GM12892 (cell line): ENCODE measurements at places on chromosomes 7 and 10.
A peak's percentile ranks its signal among the peaks of the same experiment; 100 is the strongest.

- no peak for DNase-seq
Measured at GRCh38 chr10:127913368-127913759, 6.5 kb downstream of the PTPRE start.

GRCh38 chr10:62699148-62699547 lies 105.4 kb upstream of the ADO start:
- DNase-seq, result no peak

DNA sequence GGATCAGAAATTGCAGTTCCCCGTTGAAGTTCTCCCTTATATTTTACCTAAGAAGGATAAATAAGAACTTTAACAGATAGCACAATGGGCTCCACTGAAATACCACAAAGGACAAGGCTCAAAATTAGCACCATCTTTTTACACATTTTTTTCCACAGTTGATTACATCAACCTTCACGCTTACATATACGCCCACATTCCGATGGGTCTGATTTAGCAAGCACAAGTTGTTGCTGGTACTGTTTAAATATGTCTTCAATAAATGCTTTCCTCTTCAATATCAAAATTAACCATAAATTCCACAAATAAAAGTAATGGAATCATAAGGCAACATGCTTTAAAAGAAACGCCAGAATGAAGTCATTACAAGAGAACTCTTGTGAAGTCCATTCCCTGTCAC lies 79.5 kb downstream of the NEBL start:
- no peak for DNase-seq

DNA sequence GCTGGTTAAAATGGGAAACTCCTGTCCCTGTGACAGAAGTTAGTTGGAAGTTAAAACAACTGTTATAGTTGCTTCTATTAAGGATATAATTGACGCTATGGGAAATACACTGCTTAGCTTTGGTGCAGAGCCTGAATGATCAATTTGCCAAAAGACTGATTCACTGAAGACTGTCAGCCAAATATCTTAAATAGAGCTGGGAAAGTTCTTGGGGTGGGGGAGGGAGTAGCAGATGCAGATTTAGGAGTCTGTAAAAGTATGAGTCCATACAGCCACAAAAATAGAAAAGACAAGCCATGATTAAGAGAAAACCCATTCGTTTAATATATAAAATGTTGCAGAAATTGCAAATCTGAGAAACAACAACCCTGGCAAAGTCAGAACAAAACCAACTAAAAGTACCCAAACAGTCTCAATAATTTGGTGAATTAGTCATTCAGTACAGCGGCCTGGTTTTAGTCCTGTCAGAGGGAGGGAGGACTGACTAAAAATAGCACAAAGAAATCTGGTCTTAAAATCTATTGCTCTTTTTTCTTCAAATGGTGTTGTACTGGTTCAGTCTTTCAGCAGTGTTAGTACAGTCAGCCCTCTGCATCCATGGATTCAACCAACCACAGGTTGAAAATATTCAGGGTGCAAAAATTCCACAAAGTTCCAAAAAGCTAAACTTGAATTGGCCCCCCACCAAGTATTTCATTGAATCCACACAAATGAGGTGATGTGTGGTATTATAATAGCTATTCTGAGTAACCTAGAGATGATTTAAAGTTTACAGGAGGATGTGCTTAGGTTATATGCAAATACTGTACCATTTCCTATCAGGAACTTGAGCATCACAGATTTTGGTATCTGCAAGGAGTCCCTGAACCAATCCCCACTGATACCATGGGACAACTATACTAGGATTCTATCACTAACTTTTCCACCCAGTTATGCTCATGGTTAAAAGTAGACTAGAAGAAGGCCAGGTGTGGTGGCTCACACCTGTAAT lies 30.0 kb downstream of the STK17A start:
- DNase-seq, result no peak

DNA sequence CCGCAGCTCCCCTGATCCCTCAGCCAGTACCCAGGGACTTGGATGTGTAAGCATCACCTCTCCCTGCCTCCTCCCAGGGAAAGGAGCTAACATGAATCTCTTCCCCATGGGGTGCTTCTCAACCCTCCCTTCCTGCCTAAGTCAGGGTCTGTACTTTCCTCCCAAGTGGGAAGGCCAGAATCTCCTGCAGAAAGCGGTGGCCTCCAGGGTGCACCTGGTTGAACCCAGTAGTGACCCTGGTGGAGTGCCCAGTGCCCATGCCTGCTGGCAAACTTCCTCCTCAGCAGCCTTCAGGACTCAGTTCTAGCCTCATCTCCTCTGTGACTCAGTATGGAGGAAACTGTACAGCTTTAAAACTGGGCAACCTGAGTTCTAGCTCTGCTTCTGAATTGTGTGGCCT lies 2.8 kb upstream of the LOXL4 start:
- DNase-seq, result no peak

- no peak for DNase-seq
Measured at GRCh38 chr10:31697271-31698180, 231.1 kb downstream of the ARHGAP12 start.

DNA sequence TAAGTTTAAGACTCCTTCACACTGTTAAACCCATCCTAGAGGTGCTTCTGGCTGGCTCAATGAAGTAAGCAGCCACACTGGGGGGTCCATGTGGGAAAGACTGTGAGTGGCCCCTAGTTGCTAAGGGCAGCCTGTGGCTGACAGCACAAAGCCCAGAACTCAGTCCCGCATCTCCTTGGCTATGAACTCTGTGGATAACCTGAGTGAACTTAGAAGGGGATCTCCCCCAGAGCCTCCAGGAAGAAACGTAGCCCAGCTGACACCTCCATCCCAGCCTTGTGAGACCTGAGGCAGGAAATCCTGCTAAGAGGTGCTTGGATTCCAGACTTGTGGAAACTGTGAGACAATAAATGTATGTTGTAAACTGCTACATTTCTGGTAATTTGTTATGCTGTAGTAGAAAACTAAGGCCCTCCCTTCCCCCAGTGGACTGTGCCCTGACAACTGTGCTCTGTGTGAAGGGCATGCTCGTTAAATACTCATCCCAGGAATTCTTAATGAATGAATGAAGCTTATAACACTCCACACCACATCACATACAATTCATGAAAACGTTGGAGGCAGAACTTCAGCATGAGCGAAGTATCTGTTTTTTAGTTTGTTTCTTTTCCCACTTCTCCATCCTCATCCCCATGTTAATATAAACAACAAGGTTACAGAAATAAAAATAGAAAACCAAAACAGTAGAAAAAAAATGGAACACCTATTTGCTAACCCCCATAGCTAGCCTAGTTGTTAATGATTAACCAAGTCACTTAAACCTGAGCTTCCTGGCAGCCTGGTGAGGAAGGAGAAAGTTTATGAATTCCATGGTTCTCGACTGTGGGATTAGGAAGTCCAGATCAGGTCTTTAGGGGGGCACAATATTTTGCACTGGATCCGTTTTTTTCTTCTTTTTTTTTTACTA lies 36.8 kb upstream of the AOAH start:
- DNase-seq, result no peak

GRCh38 chr10:114486938-114487814 lies 82.9 kb upstream of the AFAP1L2 start:
- DNase-seq, result no peak

DNA sequence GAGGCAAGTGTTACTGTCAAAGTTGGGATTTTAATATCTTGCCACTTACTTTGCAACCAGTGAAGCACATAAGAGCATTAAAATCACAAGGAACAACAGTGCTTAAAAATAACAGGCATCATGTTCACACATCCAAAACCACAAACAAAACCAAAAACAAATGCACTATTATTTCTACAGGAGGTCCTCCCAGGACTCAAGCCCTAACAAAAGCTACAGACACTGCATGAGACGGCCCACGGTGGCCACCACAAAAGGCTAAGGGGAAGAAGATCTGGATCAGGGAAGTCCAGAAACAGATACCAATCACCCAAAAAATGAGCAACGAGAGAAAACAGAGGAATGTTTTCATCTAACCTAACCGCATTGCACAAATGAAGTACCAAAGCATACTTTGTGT lies 158.4 kb downstream of the ZMYND11 start:
- DNase-seq, result no peak

GRCh38 chr7:145543242-145543641 lies 573.4 kb upstream of the CNTNAP2 start:
- DNase-seq, result no peak

GRCh38 chr10:14024329-14025202 lies 306.2 kb downstream of the FRMD4A start:
- DNase-seq, result no peak

GRCh38 chr10:71717056-71717455 lies 2.5 kb downstream of the C10orf105 start:
- no peak for DNase-seq

- DNase-seq, result no peak
Measured at GRCh38 chr10:132036153-132036886, 29.4 kb upstream of the JAKMIP3 start.

GRCh38 chr7:77944183-77945182 lies 145.9 kb downstream of the PHTF2 start:
- no peak for DNase-seq

GRCh38 chr10:48449501-48450232 lies 143.2 kb downstream of the MAPK8 start:
- DNase-seq, result no peak

DNA sequence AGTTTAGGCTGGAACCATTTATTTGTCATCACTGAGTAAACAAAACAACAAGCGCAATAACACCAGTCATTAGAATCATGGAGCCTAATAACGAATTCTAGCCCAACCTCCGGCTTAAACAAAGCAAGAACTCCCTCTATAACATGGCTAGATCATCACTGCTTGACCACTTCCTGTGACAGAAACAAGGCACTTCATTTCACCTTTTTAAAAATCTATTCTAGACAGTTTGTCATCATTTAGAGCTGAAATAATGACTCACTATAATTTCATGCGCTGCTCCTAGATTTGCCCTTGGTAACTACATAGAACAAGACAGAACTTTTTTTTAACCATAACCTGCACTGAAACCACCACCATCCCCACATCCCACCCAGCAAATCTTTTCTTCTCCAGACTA lies 81.3 kb downstream of the OSBPL3 start:
- DNase-seq, result no peak

DNA sequence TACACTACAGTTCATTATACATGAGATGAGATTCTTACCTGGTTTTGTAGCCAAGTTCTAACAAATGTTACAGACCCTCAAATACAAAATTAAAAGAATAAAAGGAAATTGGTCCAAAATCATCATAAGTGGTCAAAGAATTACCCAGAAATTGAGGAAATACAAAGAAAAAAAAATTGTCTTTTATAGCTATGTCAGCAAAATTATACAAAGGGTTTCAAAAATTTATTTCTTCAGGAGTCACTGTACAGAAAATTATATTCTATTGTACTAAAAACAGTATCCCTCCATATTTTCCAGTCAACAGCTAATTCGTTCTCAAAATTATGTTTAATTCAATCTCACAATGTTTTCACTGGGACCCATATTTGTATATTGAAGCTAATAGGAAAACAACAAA lies 14.3 kb downstream of the PPP1R3A start:
- DNase-seq, result no peak

GRCh38 chr7:30238721-30239441 lies 45.5 kb upstream of the ZNRF2 start:
- DNase-seq, result no peak

GRCh38 chr7:50121286-50121685 lies 28.2 kb upstream of the ZPBP start:
- no peak for DNase-seq

DNA sequence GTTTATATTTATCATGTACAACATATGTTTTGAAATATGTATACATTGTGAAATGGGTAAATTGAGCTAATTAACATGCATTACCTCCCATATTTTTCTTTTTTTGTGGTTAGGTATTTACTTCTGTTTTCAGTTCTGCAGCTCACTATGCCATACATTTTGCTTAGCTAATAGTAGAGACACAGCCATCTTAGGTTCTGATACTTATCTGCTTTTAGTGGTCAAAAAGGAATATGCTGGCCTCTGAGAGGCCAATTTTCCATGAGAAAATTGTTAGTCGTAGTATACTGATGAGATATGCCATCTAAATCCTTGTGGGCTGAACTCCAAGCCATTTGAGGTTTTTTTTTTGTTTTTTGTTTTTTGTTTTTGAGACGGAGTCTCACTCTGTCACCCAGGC lies 31.0 kb downstream of the SGPL1 start:
- no peak for DNase-seq

DNA sequence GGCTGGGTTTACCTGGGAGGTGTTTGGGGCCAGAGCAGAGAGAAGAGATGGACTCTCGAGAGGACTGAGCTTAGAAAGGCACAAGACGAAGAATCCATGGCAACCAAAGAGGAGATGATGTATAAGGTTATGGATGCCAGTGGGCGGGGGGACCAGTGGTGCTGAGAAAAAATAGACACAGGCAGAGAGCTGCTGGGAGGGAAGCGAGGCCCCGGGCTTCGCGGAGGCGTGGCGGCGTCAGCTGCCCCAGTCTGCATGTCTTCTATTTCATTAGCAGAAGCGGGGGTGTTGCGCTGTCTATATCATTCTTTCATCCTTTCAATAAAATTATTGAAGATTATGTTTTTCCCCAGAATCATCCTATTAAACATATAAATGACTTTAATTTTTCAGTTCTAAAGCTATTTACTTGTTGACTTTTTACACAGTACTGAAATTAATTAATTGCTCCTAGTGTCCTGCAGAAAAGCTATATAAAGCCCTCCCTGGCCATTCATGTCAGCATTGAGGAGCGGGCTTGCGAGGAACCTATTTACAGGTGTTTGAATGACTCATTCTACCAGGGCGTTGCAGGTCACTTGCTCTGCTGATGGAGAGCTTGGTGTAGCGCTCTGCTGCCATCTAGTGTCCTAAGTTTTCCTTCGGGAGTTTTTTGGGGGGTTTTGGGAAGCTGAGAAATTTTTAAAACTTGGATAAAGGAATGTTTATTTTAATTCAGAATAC lies 42.9 kb upstream of the BHLHA15 start:
- DNase-seq, result peak; percentile 70

GRCh38 chr7:42236976-42237810 lies at the start of gene GLI3:
Gene GLI3, minus strand, starts transcription at chr7:42237209. Its CDS starts 13,956 bp downstream, at chr7:42223253.
- DNase-seq, result peak; percentile 58

DNA sequence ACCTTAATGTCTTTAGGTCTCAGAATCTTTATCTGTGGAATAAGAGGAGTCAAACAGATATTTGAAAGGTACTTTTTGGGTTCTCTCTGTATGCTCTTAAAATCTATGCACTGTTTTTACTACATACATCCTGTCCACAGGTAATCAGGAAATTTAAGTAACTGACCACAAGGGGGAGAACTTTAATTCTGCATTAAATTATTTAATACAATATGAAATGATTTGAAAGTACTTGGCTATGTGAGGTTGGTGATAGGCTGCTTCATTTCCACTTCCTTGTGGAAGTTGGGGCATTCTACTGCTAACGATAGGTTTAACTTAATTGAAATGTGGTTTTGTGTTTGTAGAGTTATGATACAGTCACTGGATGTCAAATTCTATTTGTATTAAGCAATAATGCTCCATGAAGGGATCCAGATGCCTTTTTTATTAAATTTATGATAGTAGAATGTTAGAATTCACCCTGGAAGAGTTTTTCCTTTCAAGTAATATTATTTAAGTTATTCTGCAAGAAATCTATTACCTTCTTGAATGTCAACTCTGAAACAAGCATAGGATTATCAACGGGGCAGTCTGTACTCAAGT lies 6.0 kb downstream of the TEX47 start:
- DNase-seq, result no peak

DNA sequence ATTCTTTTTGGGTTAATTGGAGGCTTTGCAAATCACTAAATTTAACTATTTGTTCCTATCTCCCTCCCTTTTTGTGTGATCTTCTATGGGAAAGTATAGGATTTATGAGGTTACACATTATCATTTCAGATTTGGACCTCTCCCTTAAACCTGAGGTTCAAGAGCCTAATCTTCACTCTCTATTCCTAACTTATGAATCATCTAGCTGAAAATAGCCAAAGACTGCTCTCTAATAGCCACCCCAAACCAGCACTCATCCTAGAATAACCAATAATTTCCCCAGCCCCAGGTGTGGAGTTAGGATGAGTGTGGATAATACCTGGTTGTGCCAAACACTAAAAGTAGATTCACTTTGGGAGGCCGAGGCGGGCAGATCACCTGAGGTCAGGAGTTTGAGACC lies 499.2 kb downstream of the GFRA1 start:
- no peak for DNase-seq
